Stimulated activated CD4-positive, alpha-beta T cell treated with anti-CD3 and anti-CD28 coated beads, Interleukin-1b, Interleukin-23, amount 100 ng/mL, for 1 hour (primary cell): ENCODE measurements at places on chromosomes 11 and 22.

- no peak for DNase-seq
These were observed 29.9 kb upstream of the ACER3 start for GRCh38 chr11:76830639-76831327.

DNA sequence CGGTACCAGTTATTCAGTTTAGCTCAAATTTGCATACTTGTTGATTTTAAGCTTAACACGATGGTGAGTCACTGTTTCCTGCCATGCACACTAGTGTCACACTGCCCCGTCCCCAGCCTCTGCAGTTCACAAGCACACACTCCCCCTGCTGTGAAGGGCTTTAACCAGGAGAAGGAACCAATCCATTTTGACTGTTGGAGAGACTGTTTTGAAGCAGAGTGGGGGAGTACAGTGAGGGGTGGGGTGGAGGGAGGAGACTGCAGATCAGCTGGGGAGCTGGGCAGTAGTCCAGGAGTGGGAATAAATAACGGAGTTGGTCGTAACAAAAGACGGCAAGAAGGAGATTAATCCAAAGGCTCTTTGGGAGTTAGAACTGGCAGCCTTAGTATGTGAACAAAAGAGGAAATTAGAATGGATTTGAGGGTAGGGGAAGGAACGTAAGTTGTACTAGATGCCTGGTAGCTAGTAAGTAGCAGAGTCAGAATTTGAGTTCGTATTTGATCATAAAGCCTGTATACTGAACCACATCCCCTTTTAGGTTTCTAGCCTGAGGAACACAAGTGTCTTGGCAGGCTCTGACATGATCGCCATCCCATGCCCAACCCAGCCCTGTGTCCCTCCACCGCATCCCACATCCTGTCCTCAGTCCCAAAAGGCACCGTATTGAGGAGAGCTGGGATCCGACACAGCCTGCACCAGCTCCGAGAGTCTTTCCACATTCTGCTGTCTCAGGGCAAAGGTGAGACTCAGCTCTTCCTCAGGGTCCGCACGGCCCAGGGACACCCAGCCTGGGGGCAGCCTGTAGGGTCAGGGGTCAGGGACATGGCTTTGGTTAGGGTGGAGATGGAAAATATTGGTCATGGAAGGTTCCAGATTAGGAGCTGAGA is 862 bp downstream of the TPP1 start:
- DNase-seq, result peak; percentile 51

DNA sequence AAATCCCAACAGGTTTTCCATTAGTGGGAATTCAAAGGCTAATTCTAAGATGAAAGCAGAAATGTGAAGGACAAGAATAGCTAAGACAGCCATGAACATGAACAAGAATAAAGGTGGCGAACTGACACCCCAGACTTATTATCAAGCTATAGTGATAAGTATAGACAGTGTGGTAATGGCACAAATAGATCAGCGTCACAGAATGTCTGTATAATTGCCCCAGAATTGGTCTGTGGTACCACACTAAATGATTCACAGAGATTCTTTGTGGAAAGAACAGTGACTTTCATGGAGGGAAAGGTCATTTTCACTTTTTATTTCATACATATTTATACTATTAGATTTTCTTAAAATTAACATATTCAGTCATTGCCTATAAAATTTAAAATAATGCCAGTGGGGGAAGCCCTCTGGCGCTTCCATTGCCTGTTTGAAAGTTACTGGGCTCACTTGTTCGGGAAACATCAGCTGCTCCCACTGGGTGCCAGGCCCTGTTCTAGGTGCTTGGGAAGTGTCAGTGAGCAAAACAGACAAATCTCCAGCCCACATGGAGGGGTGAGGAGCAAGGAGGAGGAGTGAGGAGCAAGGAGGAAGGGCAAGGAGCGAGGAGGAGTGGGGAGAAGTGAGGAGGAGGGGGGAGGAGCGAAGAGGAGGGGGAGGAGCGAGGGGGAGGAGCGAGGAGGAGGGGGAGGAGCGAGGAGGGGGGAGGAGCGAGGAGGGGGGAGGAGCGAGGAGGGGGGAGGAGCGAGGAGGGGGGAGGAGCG is 11.3 kb upstream of the NLRP6 start:
- DNase-seq, result no peak

GRCh38 chr11:119578521-119579191 is 150.3 kb downstream of the NECTIN1 start:
- DNase-seq, result no peak

GRCh38 chr22:10961043-10961860 is 4566.7 kb upstream of the OR11H1 start:
- no peak for DNase-seq

DNA sequence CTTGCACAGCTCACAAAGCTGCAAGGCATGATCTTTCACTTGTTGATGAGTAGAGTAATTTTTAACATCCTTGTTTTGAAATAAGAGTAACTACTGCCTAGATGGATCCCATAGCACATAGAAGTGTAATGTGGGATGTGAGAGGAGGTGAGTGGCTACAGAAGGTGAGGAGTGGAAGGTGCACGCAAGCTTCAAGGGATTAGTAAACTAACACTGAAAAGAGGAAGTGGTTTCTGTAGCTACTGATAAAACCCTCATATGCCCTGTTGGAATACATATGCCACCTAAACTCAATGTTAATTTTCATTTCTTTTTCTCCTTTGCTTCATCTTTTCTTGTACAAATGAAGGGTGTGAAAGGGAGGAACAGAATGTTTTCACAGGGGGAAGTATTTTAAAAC is 22.0 kb upstream of the CTSC start:
- DNase-seq, result no peak

GRCh38 chr11:118856314-118856713 is 27.4 kb upstream of the CXCR5 start:
- DNase-seq, result no peak

GRCh38 chr11:94910779-94911178 is 62.6 kb downstream of the CWC15 start:
- DNase-seq, result no peak

DNA sequence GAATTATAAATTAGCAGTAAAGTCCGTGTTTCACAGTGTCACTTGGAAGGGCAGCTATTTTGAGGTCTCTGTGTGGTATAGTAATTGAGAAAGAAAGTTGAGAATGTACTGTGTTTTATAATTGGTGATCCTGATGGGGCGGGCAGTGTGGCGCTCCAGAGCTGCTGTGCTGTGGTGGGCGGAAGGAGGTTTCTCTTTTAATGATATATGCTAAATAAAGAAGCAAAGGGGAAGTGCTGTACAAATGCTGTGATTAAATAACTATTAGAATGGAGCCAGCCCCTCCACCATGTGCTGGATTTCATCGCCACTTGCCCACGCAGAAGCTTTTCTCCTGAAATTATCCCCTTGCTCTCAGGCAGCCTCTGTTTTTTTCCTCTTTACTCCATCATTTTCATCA is 24.6 kb downstream of the ATXN10 start:
- DNase-seq, result no peak

- DNase-seq, result no peak
These were observed 47.6 kb upstream of the THY1 start for GRCh38 chr11:119470317-119471291.

- DNase-seq, result no peak
These were observed 22.9 kb downstream of the KIAA0930 start for GRCh38 chr22:45217806-45218205.

GRCh38 chr11:91860661-91861060 is 364.0 kb upstream of the FAT3 start:
- DNase-seq, result no peak

DNA sequence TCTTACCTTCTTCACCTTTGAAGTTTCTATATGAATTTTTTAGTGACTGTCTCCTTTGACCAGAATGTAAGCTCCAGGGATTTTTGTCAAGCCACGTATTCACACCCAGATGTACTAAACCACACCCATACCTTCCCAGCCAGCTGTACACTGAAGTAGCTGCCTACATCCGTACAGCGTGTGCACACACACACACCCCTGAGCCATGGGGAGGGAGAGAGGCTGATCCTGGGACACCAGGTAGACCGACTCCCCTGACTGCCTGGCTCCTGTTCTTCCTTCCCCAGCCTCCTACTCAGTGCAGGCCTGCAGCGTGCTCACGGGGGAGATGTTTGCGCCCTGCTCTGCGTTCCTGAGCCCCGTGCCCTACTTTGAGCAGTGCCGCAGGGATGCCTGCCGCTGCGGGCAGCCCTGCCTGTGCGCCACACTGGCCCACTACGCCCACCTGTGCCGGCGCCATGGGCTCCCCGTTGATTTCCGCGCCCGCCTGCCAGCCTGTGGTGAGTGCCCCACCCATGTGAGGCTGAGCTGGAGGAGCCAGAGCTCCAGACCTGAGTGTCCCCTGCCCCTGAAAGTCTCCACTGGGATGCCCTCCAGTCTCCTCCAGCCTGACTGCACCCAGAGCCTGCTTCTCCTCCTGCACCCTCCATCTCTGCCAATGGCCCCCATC is 25.9 kb downstream of the OTOG start:
- DNase-seq, result no peak

- no peak for DNase-seq
These were observed 452.6 kb downstream of the LUZP2 start for GRCh38 chr11:24949406-24949805.

- DNase-seq, result no peak
These were observed 11.4 kb downstream of the PACS1 start for GRCh38 chr11:66081505-66081904.

GRCh38 chr22:49524362-49524761 is 303.3 kb downstream of the BRD1 start:
- DNase-seq, result no peak

- no peak for DNase-seq
These were observed 5.5 kb upstream of the LINC01488 start for GRCh38 chr11:69475866-69476471.

DNA sequence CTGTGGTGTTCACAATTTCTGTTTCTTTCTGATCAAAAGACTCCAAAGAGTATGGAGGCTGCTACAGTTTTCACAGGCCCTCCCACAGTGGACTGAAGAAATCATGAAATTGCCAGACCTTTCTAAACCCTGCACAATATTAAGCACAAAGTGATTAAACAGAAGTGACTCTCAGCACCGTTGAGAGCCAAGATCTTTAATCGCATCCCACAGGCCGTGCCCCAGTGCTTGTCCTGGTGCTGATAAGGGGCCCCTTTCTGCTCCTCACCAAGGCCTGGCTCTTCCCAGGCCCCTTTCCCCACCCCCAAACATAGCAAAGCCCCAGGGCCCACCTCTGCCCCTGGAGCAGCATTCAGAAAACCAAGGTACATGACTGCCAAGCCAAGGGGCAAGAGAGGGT is 57.4 kb upstream of the BMAL1 start:
- DNase-seq, result no peak

GRCh38 chr11:14635546-14635945 is 8.1 kb upstream of the PDE3B start:
- DNase-seq, result no peak

DNA sequence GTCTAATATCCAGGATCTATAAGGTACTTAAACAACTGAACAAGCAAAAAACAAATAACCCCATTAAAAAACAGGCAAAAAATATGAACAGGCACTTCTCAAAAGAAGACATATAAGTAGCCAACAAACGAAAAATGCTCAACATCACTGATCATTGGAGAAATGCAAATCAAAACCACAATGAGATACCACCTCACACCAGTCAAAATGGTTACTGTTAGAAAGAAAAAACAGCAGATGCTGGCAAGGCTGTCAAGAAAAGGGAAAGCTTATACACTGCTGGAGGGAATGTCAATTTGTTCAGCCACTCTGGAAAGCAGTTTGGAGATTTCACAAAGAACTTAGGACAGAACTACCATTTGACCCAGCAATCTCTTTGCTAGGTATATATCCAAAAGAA is 30.6 kb upstream of the NOX4 start:
- DNase-seq, result no peak

GRCh38 chr11:5596607-5597201 is at the start of gene TRIM6:
TSS of gene TRIM6 (plus strand) at chr11:5596637. CDS start at chr11:5596898, 261 bp downstream.
- DNase-seq, result no peak

DNA sequence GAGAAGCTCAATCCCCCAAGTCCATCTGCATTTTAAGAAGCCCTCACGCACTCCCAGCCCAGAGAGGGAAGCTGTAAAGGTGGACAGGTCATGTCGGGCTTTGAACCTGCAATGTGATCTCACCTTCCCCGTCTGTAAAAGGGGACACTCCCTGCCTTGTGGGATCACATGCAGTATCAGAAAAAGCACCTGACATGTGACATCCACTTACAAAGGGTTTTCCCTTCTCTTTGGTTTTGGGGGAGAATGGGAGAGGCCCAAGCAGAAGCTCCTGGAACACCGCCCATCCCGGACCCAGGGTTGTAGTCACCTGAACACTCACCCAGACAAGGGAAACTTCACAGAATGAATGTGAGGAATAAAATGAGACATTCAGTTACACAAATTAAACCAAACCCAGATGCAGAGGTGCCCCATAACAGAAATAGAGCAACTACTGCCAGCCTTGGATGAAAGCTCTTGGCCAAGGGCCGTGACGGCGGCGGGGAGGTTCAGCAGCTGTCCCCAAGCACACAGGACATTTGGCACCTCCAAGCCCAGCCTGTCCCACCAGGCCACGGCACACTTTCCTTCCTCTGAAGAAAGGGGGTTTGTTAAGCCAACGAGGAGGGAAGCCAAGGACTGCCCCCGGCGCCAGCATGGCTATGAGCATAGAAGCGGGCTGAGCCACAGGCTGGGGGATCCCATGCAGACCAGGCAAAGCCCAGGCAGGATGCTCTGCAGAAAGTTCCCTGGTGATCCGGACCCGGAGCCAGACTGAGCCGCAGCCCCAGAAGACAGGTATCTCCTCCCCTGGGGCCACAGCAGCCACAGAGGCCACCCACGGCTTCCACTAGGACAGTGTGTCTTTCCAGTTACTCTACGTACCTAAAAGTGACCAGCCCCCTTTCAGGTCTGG is 3.8 kb downstream of the BID start:
- no peak for DNase-seq

DNA sequence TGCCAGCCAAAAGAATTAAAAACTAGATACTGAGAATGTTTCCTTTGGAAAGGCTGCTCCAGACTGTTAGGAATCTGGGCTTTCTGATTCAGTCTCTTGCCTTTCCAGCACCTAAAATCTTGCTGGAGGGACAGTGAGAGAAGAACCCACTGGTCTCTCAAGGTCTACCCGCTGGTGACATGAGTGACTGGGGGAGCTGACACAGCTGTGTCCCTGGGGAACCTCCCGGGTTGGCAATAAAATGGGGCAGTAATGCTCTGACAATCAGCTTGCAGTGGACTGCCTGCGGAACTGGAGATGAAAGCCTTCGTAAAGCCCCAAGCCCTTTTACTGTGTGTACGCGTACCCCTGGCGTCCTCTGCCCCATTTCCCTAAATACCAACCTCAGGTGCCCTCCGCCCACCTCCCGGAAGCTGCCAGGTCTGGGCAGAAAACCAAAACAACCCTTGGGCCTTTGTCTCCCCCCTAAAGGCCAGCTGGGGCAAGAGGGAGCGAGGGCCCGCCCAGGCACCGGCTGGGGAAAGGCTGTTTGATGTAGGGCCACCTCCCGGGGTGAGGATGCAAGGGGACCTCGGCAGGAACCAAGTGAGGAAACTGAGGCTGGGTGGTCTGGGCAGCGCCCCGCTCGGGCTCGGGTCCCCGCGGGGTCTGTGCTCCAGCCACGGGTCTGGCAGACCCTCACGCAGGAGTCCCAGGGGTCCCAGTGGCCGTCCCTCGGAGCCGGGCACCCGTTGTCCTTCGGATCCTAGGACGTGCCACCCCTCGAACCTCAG is 741 bp downstream of the CARS1 start:
- DNase-seq, result no peak

GRCh38 chr11:117621226-117621625 is 175.8 kb downstream of the DSCAML1 start:
- no peak for DNase-seq
